Jurkat, Clone E6-1 (cell line): ENCODE measurements at places on chromosomes 12 and 14.

GRCh38 chr14:64998455-64998931 is 11.8 kb downstream of the FNTB start:
- no peak for DNase-seq

GRCh38 chr12:52806821-52807543 is 6.9 kb downstream of the KRT4 start:
- no peak for DNase-seq

DNA sequence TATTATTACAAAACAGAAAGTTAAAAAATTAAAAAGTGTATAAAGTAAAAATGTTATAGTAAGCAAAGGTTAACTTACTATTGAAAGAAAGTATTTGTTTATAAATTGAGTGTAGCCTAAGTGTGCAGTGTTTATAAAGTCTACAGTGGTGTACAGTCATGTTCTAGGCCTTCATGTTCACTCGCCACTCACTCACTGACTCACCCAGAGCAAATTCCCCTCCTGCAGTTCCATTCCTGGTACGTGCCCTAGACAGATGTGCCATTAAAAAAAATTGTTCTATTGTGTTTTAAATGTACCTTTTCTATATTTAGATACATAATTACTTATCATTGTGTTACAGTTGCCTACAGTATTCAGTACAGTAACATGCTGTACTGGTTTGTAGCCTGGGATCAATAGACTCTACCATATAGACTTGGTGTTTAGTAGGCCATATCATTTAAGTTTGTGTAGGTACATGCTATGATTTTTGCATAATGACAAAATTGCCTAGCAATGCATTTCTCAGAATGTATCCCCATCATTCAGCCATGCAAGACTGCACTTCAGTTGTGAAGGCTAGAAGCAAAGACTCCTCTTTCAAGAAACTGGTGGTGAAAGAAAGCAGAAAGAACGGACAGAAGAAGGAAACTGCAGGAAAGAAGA is 100.6 kb downstream of the DACT1 start:
- DNase-seq: no peak

GRCh38 chr14:69303086-69303485 is 43.1 kb downstream of the GALNT16 start:
- no peak for DNase-seq

DNA sequence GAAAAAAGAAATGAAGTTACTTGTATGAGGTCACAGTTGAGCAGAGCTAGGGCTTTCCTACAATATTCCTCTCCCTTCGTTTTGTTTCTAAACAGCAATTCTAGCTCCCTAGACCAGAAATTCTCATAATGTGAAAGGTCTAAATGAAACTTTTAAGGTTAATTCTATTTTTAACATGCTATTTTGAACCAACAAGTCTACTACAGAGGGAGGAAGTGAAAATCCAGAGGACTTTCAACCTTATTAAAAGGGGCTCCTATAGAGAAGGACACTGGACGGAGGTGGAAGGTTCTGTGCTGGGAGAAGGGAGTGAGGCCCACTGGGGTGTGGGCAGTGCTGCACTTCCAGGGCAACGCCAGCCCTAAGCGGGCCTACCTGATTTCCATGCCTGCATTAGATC is 13.4 kb downstream of the GSG1 start:
- no peak for DNase-seq

GRCh38 chr14:63912286-63912685 is 59.5 kb downstream of the SYNE2 start:
- DNase-seq: no peak
